NCI-H524 treated with DMSO at 0.1 percent for 48 hours (cell line): ENCODE measurements at places on chromosomes 12 and 14.

- no peak for DNase-seq
These were observed 7.7 kb downstream of the RACGAP1 start for GRCh38 chr12:50017641-50018040.

- no peak for DNase-seq
These were observed 1258.1 kb upstream of the TMEM132C start for GRCh38 chr12:127008755-127009403.

- peak; percentile 66 for DNase-seq
These were observed at the start of gene CCDC184 for GRCh38 chr12:48183091-48183875. CCDC184 (plus strand) TSS chr12:48183644; CDS start chr12:48184123, 479 bp downstream.

DNA sequence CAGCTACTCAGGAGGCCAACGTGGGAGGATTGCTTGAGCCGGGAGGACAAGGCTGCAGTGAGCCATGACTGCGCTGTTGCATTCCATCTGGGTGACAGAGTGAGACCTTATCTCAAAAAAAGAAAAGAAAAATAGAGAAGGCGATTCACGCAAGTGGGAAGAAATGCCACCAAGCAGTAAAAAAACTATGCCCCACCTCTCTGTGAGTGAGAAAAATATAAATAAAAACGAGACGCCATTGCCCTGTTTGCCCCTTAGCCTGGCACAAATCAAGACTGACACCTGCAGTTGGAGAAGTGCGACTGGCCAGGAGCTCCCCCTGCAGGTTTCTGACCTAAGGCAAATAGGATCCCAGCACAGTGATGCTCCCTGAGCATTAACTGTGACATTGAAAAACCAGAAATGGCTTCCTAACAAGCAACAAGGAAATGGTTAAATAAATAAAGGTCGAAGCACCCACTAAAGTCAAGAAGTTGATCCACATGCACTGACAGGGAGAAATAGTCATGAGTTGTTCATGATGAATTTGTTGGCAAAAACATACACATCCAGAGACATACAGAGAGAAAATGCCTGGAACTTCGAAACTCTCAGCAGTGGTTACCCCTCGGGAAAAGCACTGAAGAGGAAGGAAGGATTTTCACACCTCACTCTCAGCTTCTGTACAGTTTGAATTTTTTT is 21.1 kb downstream of the GSC start:
- peak; percentile 23 for DNase-seq

DNA sequence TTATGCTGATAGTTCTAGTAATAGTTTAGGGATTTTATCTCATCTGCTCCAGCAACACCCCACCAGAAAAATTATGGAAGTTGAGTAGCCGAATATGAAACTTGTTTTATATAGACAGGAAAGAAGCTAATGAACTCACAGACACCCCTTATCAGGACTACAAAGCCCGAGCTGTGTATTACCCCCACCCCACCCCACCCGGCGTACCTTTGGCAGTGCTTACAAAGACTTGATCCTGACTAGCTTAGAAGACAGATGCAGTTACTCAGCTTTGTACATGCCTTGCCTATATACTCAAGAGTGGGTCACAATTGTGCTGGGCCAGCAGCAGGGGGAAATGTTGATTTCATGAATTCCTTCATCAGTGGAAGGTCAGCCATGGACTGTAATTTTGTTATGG is 22.4 kb downstream of the PROX2 start:
- DNase-seq = no peak

GRCh38 chr14:80055667-80056496 is 155.4 kb downstream of the DIO2 start:
- DNase-seq = no peak

DNA sequence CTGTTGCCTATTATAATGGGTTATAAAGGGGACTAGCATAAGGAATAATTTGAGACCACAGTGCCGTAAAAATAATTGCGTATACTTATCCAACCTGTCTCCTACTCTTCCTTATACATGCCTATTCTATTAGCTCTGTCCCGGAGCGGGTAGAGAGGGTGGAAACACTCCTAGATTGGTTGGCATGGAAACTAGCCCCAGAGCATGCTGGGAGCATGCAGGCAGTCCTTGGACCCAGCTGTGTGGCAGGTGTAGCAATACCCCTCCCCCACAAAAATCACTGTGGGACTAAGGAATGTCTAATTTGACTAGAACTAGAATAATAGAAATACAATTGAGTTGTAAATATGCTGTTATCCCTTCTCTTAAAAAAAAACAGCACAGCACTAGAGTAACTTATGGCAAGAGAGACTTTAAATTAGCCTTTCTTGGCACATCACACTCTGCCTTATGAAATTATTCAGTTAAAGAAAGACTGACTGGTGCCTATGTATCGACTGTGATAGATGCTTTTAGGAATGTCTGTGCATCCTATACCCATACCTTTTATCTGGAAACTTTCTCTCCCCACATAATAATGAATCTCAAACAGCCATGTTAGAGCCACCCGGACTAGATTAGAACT is 244.0 kb upstream of the DAAM1 start:
- DNase-seq = peak; percentile 91

DNA sequence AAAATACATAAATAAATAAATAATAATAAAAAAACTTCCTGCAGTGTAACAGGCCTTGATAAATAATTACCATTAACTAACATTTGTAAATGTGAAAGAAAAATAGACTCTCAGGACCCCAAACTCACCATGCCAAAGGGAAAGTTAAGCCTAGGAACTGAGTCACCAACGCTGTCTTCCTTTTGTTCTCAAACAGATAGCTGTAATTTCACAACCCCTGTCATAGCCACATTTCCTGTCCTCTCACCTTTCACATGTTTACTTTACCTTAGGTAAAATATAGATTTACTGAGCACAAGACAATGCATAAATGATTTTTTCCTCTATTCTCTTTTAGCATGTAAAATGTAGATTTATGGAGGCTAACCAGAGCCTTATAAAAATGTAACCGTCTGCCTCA is 35.9 kb upstream of the CHST11 start:
- no peak for DNase-seq

DNA sequence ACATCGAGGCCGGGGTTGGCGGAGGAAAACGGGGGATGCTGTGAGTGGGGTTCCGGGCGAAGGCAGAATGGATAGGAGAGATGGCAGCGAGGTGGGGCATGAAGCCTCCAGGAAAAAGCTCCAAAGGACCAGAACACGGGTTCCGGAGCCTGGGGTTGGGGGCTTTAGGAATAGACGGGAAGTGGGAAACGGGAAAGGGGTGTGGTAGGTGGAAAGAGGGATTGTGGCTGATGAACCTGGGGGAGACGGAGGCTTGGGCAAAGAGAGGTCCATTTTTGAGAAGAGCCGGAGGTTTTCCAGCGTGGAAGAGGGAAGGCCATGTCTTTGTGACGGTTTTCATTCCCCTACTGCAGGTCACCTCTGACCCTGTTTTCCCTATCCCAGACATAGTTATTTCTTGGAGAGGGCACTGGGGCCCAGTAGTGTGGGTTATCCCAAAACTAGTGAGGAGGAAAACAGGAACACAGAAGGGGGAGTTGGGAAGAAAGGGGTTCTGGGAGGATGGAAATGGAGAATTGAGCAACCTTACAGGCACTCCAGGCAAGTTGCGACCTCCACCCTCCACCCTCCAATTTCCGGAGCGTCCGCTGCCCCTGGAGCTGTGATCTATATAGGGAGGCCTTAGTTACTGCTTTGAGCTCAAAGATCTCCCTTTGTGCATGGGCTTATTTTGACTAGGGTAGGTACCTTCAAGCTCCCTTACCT is 1.1 kb downstream of the ATN1 start:
- no peak for DNase-seq

DNA sequence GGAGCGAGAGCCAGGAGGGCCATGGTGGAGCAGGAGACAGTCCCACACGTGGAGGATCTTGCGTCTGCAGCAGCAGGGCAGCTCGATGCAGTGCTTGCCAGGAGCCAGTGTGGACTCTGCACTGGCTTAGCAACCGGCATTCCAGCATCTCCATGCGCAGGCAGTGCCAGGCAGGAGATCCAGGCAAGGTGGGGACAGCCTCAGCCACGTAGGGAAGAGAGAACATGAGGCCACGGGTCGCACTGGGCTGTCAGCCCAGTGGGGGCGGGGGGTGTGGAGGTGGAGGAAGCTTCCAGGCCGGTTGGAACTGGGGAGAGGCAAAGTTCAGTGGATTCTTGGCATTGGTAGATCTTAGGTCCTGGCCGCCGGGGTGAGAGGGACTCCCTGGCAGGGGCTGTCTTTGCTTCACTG is 121.0 kb upstream of the EVL start:
- no peak for DNase-seq

DNA sequence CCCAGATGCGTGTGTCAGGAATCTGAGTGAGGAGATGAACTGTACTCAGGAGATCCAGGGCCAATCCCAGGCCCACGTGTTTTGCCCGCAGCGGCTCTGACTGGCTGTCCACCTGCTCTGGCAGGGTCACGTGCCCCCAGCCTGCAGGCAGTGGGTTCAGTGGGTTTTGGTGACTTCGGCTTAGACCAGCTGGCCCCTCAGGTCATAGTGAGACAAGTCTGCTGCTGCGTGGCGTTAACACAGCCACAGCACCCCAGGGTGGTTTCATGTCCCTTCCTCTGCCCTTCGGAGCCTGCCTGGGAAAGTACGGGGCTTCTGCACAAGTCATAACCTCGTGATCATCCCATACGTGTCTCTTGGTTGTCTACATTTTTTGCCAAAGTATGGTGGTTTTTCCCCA is 2.6 kb downstream of the FBRSL1 start:
- DNase-seq = no peak

GRCh38 chr12:8860165-8860961 is 37.9 kb downstream of the A2ML1 start:
- no peak for DNase-seq

DNA sequence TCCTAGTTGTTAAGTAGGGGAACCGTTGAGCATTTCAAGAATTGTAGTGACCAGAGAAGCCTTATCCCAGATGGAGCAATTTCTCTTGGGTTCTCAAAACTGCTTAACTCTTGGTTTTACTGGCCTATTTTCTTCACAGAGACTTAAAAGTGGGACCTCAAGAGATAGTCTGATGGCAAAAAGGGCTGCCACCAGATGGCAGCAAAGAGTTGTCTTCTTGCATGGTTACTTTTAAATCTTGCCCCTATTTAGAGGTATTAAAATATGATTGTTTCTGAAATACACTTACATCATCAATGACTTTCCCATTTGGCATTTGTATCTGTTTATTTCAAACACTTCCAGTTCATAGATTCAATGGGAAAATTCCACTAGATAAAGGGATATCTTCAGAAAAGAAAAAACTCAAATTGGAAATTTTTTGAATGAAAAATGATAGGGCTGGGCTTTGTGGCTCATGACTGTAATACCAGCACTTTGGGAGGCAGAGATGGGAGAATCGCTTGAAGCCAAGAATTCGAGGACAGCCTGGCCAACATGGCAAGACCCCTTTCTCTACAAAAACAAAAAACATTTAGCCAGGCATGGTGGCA is 69.9 kb upstream of the CNTN1 start:
- no peak for DNase-seq

DNA sequence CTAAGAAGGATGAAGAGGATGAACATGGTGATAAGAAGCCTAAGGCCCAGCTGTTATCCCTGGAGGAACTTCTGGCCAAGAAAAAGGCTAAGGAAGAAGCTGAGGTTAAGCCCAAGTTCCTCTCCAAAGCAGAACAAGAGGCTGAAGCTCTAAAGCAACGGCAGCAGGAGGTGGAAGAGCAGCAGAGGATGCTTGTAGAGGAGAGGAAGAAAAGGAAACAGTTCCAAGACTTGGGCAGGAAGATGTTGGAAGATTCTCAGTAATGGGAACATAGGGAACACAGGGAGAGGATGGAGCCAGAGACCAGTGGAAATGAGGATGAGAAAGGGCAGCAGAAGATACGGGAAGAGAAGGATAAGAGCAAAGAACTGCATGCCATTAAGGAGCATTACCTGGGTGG is 27.5 kb upstream of the KRT77 start:
- no peak for DNase-seq

GRCh38 chr12:71135812-71136176 is 22.0 kb downstream of the TSPAN8 start:
- DNase-seq = no peak

DNA sequence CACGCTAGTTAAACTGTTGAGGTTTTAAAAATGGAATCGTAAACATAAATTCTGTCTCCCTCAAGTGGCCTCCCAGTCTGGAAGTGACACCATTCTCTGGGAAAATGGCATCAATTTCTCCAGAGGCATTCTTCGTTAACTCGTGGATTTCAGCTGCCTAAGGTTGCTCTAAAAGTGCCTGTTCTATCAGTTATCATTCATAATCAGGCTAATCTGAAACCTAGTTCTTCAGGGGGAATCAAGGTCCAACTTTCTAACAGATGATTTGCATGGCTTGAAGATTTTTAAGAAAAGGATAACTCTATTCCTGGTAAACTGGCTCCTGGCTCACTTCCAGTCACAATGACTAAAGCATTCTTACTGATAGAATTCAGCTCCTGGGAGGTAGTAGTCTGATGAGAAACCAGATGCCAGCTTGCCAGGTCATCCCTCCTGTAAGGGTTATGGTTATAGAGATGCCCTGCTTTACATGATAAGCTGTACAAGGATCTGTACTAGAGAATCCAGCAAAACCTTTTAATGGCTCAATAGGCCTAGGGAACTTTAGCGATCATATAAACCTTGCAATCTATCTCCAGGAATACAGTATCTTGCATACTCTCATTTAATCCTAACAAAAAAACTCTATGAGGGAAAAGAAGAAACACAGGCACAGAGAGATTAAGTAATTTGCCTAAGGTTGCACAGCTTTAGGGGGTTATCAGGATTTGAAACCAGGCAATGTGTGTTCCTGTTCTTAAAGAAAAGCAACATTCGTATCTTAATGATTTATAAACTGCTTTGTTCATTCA is 1.5 kb downstream of the L3HYPDH start:
- peak; percentile 21 for DNase-seq

- DNase-seq = no peak
These were observed 174.7 kb downstream of the SSPN start for GRCh38 chr12:26370098-26370497.

- DNase-seq = peak; percentile 98
These were observed 88.1 kb upstream of the DHRS4 start for GRCh38 chr14:23865502-23865901.

- DNase-seq = no peak
These were observed 14.1 kb downstream of the SH2B3 start for GRCh38 chr12:111419784-111420183.

GRCh38 chr14:100803226-100803625 is 22.7 kb upstream of the MEG3 start:
- no peak for DNase-seq

GRCh38 chr12:62379026-62379722 is 87.5 kb upstream of the MON2 start:
- DNase-seq = no peak

DNA sequence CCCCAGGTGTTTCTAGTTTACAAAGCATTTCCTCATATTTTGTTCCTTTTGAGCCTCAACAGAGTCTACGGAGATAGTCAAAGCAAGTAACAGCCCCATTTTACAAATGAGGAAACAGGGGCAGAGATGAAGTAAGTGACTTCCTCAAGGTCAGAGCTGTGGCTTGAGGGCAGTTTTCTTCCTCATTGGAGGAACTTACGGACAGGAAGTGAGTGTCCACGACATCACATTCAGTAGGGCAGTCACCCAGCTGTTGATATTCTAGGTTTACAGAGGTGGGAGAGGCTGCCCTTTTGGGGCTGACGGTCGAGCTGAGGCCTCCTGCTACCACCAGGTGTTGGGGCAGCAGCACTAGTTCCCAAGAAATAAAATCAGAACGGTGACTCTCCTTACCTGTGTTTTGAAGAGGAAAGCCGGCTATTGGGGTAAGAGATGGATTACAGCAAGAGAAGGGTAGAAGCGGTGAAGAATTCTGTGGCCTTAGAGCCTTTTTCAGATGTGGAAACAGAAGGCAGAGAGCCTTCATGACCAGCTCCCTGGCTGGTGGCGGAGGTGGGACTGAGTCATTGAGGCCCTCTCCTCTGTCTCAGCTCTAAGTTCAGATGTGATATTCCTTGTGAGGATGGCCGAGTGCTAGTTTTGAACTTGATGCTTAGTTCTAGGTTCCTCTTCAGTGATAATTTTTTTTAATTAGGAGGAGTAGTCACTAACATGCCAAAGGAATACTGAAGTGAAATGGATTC is 41.7 kb downstream of the SUSD6 start:
- no peak for DNase-seq
